Dermis blood vessel endothelial cell (primary cell): ENCODE measurements at places on chromosomes 11 and 22. TPM values are rescaled to one million over a fixed set of nuclear protein-coding genes. Genes with fewer than 3 reads are reported as not detected.

C11orf42 gene
- total RNA-seq = not detected in 2 replicates

ACTN3 gene
- under 0.01 and 0.14 TPM in 2 replicates for total RNA-seq

SLC5A1 gene
- not detected in 2 replicates for total RNA-seq

GNG3 gene
- total RNA-seq = not detected in 2 replicates

MMP12 gene
- total RNA-seq = not detected in 2 replicates

YPEL1 gene
- total RNA-seq = 5.1 and 7.8 TPM in 2 replicates

CARS1 gene
- 40.7 and 46.0 TPM in 2 replicates for total RNA-seq

EIF4G2 gene
- 646 and 1,063 TPM in 2 replicates for total RNA-seq

RRAS2 gene
- total RNA-seq = 112 and 173 TPM in 2 replicates

SPDYC gene
- not detected in 2 replicates for total RNA-seq

QSER1 gene
- total RNA-seq = 16.7 and 28.6 TPM in 2 replicates

FAM180B gene
- not detected in 2 replicates for total RNA-seq

CCDC15 gene
- 1.5 and 2.9 TPM in 2 replicates for total RNA-seq

CHCHD10 gene
- 2.6 and 9.6 TPM in 2 replicates for total RNA-seq

GRCh38 chr11:83367745-83368144 lies 81.6 kb upstream of the CCDC90B start:
- no peak for DNase-seq

DNA sequence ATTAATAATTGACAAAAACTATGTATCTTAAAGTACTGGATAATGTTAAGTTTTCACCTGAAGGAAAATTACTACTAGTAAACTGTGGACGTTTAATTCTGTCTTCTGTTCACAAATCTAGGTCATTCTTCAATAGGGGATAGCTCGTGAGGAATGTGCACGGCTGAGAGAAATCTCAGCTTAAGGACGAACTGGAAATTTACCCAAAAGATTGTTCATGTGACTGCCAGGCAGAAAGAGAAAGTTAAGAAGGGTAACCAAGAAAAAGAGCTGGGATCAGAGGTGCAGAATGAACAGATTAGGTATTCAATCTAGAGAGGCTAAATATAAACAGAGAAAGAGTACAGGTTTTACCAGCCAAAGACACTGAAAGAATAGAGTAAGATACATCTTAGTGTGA lies 245.3 kb downstream of the CASP12 start:
- DNase-seq = no peak

- DNase-seq = no peak
Measured at GRCh38 chr11:84714316-84714780, 912.8 kb downstream of the DLG2 start.

DNA sequence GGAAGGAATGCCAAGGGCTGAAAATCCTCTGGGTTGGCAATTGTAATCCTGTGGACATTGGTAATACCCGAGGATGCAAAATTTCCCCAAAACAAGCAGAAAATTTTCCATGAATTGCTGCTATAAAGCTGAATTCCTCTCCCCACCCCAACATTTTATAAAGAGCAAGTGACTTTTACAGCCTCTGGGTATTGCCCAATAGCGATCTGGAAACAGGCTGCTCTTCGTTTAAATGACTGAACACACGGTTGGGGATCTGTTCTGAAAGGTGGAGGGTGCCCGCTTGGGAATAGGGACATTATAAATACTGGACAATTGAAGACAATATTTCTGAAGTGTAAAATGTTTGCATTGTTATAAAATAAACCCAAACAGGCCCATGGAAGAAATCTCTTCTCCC lies 20.6 kb downstream of the EHF start:
- no peak for DNase-seq

DNA sequence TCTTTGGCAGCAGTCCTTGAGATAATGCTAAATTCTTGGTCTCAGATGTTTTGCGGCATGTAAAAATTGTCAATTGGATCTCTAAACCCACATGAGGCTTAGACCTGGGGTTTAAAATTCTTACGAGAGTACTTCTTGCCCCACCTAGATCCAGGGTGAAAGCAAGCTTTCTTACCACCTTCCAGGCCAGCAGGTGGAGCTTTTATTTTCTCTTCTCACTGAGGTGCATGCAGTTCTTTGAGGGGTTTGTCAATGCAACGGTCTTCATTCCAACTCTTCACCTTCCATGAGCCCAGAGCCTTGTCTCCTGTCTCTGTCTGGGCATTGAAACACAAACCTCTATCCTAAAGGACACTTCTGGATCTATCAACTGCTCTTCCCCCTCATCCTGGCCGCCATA lies 154.1 kb downstream of the MYO18B start:
- DNase-seq = no peak

DNA sequence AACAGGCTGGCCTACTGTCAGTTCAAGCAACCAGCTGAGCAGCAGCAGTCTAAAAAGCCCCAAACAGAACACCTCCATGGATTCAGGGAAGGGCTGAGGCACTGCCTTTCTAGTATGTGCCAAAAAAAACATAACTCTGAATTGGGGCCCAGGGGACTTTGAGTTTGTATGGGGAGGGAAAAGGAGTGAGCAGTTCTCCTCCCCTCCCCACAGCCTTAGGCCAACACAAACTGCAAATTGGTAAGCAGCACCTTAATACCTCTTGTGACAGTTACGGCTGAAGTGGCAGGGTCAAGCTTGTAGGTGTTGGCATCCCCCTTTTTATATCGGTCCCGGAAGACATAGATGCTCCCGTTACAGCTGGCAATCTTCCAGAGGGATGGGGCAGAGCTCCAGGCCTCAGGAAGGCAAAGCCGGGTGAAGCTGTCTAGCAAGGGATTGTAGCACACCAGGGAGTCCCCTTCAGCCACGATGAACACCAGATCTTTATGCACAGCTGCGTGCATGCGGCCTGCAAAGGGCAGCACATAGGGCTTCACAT lies 6.0 kb downstream of the KBTBD4 start:
- no peak for DNase-seq

GRCh38 chr22:29718949-29719898 lies 579 bp upstream of the CABP7 start:
- DNase-seq = no peak

- no peak for DNase-seq
Measured at GRCh38 chr11:104467404-104467803, 303.5 kb upstream of the PDGFD start.

DNA sequence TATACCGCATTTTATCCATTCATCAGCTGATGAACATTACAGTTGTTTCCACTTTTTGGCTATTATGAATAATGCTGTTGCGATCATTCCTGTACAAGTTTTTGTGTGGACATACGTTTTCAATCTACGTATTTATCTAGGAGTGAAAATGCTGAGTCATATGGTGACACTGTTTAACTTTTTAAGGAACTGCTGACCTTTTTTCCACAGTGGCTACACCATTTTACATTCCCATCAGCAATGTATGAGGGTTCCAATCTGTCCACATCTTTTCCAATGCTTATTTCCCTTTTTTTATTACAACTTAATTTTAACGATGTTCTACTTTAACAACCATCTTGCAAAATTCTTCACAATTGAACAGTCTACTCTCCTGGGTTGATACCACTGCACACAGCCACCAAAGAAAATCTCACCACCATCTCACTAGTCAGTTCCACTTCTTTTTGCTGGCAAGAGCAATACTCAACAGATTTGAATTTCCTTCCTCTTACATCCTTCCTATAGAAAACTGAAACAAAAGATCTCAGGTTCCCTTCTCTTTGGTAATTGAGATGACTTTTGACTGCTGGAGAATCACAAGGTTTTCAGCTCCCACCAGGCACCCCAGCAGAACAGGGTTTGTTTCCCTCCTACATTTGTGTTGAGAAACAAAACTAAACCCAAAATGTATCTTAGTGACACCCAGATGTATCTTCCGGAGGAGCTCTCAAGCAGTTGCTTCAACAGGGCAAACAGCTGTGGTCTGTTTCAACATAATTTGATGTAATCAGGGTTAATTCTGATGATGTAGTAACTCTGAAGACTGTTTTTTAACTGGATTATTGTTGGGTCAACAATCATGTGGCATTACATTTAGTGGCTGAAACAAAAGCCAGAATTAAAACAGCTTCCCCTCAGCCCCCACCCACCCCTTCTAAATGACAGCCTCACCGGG lies 7.0 kb upstream of the GAB2 start:
- DNase-seq = peak; percentile 50

- no peak for DNase-seq
Measured at GRCh38 chr11:14304601-14305000, 54.4 kb downstream of the RRAS2 start.

DNA sequence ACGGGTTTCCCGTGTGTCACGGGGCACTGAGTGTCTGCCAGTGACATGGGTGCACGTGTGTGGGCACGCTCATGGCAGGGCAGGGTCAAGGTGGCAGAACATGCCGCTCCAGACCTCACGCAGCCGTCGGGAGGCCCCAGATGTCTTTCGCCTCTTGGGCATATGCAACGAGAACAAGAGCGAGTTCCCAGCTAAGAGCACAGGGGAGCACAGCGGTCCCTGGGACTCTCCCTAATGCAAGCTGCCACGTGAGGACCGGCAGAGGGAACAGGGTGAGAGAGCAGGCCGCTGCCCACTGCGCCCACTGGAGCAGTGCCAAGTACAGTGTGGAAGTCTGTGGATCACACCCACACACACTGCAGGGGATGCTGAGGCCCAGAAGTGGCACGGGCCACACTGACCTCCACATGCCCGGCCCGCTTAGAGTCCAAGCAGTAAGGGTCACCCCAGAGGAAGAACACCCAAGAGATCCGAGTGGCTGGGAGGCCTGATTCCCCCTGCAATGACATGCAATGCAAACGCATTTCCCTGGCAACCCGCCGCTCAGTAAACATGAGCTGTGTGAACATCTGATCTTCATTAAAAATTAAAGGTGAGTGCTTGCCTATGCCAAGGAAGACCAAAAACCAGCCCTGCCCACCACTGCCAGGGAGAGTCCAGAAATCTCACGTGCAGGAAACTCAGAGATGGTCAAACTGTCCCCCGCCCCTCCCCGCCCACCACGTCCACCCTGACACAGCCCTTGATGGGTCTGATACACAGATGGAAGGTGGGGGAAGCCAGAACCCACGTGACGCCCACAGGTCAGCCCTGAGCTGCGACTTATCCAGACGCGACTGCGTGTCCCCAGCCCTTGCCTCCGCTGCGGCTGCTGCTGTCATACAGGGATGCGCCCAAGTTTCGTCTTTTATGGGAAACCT lies 11.7 kb downstream of the CERK start:
- no peak for DNase-seq

DNA sequence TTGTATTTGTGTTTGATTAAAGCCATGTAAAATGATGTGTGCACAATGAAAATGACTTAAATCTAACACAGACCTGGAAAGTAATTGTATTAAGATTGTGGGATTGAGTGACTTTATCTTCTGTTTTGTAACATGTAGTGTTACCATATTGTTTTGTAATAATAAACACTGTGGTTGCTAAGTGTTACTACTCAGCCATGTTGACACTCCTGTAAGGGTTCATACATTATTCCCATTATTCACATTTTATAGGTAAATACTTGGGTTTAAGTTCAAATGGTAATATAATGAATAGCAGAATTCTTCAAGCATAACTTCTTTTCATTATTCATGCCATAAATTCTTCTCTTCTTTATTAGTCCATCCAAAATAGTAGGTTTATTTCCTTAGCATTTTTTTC lies 69.0 kb downstream of the ZC3H12C start:
- DNase-seq = no peak

DNA sequence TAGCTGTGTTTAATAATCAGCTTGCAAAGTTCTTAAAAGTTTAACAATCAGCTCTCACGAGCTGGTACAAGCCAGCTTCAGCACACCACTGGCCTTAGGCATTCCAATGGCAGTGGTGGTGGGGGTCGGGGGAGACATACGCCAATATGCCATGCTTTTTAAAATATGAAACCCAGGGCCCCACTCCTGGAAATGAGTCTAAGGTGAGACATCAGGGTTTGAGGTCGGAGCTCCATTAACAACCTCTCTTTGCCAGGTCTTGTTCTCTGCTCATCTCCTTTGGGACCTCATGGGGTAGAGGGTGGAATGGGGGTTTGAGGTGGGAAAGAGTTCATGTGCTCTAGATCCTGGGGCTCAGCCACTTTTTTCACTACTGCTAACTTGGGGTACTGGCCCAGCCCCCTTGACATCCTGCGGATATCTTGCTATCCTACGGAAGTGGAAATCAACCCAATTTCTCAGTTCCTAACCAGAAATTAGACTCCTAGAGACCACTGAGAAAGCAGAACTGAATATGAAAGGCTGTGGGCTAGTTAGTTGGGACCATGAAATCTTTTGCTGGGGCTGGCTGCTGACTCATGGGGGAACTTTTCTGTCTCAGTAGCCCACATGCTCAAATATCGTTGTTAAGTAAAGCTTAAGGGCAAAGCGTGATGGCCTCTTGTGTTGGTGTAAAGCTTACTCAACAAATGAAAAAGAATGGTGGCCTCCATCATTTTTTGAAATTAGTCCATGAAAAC lies 90.1 kb downstream of the PDHX start:
- no peak for DNase-seq

DNA sequence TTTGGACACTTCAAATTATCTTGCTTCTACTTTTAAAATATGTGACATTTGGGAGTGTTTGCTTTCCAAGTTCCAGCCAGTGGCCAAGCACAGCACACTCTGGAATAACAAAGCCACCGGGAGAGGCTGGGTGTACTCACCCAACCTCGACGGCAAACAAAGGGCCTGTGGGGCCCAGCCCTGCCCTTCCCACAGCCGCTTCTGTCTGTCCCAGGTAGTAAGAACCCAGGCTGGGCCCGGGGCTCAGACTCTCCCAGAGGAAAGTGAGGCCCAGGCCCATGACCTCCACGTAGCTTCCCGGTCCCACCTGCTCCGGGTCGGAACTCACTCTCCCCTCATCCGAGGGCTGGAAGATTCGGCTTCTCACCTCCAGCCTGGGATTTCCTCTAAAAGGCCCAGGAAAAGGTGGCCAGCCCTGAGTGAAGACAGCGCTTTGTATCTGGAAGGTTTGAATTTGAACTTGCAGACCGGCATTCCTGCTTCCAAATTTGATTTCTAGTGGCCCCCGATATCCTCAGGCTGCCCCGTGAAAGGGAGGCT lies 93.5 kb downstream of the CELSR1 start:
- DNase-seq = no peak

GRCh38 chr11:75293903-75294302 lies 53.3 kb downstream of the TPBGL start:
- DNase-seq = peak; percentile 30

- peak; percentile 41 for DNase-seq
Measured at GRCh38 chr11:63682066-63683021, 1.0 kb downstream of the RTN3 start.

- no peak for DNase-seq
Measured at GRCh38 chr11:11016068-11016467, 158.2 kb upstream of the ZBED5 start.

DNA sequence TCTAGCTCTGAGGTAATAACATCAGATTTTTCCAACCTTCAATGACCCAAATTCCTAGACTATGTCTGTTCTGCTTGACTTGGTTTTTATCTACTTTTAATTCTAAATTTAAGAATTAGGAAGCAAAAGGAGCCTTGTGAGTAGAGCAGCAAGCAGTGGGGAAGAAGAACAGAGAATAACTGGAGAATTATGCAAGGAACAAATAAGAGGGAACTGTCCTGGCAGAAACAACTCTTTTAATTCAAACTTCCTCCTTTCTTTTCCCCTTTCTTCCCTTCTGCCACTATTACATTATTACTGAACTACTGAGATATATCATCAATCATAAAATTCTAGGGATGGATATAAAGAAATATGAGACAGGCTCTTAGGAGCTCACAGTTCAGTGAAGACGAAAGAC lies 276.1 kb downstream of the SBF2 start:
- no peak for DNase-seq
